GM04504 (cell line): ENCODE measurements at places on chromosomes 4 and X.

DNA sequence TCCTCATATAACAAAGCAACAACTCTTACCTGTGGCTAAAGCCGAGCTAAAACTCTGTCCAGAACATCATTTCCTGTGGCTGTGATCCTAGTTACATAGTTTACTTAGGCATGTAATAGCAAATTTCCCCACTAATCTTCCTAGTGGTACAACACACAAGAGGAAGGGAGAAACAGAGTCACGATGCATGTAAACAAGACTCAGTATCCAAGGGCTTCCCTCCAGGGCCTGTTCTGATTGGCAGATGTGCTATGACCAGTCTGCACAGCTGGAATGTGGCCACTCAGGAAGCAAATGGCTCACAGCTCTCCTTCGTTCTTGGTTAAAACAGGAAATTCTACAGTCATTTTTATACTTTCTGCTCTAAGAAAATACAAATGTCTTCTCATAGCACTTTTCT is 49.2 kb upstream of the PRSS48 start:
- peak; percentile 60 for DNase-seq

DNA sequence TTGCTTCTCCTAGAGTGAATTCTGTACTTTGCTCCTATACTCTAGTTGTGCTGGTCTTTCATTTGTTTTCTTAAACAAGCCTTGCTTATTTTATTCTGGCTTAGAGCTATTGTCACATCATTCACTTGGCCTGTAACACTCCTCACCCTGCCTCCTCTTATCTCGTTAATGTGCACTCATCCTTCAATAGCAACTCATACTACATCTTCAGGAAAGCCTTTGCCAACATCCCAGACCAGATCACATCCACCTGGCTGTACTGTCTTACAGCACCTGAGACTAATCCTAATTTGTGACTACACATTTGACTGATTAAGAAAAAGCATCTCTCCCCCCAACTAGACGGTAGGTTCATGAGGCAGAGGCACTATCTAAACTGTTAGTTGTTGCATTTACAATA is 80.8 kb downstream of the SLC7A11 start:
- DNase-seq: no peak

DNA sequence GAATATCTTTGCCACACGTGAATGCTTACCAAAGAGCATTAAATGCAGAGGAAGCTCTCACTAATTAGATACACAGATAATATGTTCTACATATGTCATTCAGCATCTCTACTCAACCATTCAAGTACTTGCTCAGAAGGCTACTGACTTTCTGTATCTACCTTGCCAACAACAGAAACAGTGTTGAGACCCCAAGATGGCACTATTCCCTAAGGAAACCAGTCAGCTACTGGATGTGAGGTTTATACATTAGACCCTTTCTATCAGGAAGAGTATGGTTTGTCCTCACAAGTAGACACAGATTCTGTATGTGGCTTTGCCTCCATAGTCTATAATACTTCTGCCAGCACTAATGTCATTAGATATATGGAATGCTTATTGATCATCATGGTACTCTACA is 443.9 kb upstream of the INTU start:
- no peak for DNase-seq

- DNase-seq: no peak
Observed at GRCh38 chrX:6383917-6384316, 151.0 kb downstream of the VCX3A start.

DNA sequence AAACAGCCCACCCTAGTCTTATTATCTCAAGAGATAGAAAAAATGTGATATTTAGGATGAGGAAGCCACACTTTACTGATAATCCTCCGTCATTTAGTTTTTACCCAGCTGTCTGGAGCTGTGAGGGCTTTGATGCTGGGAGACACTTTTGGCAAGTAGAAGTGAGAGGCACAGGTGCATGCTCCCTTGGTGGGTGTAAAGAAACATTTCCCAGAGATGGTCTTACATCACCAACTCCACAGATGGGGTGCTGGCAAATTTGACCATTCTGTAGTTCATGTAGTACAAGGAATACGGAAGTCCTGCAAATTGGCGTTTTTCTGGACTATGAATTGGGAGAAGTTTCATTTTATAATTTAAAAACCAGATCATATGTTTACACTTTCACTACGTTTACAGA is 28.5 kb downstream of the TRIM61 start:
- DNase-seq: no peak

DNA sequence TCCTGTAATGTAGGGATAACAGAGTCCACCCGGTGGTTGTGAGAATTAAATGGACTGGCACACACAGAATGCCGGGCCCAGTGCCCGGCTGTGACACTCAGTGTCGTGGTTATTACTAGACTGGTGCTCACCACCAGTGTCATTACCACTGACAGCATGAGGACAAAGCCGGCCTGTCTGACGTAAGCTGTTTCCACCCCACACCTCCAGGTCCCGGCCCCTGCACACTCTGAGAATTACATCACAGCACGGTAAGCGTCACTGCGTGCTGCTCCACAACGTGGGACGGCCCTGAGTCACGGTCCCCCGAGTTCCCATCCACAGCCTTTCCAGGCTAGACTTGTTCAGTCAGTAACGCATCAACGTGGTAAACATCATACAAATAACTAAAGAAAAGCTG is 22.9 kb downstream of the FAT1 start:
- DNase-seq: no peak

GRCh38 chr4:40923316-40924095 is 173.8 kb downstream of the NSUN7 start:
- no peak for DNase-seq

DNA sequence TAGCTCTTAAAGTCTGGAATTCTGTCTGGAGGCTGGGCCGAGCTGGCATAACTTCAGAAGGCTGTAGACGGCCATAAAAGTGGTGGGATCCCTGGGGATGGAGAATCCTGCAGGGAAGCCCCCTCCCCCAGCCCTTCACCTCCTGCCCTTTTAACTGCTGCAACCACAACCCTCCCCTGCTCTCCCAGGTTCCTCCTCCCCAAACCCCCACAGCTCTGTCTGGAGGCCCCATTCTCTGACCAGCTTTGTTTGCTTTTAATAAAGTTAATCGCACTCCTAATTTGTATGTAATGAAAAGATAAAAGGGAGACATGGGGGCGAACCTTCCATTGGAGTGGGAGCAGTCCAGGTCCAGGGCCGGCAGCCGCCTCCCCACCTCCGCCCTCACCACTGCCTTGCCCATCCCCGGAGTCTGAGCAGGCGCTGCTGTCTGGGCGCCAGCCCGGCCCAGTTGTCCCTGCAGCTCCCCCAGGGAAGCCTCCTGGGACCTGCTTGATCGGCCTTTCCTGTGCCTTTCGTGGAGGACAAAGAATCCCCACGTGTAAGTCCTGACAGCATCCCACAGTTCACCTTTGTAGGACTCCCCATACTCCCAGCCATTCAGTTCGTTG is 84.3 kb downstream of the PJA1 start:
- DNase-seq: no peak

- no peak for DNase-seq
Observed at GRCh38 chr4:7063362-7063761, 4.5 kb downstream of the GRPEL1 start.

DNA sequence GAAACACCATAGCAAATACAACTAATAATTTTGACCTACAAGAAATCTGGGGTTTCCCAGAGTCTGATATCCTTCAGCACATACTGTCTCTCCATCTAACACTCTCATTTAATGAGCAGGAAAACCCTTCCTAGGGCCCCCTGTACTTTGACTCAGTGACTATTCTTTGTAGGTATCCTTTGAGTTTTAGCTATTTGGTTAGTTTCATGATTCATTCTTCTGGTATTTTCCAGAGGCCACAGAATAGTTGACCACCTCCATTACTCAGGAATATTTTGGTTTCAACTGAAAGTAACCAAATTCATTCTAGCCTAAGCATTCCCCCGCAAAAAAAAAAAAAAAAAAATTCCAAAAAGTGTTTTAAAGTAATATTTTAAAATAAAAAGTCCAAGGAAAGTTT is 140.0 kb downstream of the IDS start:
- DNase-seq: no peak
